ENCODE measurements at places on chromosomes 11 and 22.

- DNase-seq = no peak
These were observed 136.3 kb downstream of the PKNOX2 start for GRCh38 chr11:125300791-125301218.

DNA sequence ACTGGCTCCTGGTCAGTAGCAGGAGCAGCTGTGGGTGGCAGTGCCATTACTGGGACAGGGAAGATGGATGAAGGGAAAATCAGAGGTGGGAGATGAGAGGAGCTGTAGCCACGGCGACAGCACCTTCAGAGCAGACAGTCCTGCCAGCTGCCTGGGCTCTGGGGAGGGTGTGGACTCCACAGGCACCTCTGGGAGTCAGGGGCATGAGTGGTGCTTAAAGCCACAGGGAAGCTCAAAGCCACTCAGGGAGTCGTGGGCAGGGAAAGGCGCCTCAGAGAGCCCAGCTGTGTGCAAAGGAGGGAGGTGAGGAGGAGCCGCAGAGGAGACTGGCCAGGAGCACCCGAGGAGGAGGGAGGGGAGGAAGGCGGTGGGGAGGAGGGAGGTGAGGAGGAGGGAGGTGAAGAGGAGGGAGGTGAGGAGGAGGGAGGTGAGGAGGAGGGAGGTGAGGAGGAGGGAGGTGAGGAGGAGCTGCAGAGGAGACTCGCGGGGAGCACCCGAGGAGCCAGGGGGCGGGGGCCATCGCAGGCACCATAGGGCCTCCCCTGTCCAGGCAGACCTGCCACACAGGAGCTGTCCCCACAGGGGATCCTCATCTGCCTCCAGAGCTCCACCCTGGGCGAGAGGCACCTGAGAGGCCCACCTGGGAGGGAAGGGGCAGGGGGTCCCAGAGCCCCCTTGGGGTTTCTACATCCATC lies 977.6 kb downstream of the BRD1 start:
- DNase-seq = no peak

DNA sequence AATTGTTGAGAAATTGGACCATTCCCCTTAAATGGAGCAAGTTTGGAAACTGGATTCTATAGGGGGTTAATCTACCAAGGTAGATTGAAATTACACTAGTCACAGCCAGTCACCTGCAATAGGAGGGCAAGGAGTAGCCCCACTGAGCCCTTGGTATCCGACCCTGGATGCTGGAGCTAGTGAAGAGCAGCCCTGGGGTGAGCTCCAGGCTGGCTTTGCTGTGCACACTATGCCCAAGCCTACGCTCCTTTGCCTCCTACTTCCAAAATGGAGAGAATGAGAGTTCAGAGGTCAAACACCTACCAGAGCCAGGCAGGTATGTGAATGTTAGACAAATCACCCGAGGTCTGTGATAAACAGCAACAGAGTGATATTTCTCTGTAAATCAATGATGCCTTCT lies 23.7 kb downstream of the SNU13 start:
- DNase-seq = no peak

DNA sequence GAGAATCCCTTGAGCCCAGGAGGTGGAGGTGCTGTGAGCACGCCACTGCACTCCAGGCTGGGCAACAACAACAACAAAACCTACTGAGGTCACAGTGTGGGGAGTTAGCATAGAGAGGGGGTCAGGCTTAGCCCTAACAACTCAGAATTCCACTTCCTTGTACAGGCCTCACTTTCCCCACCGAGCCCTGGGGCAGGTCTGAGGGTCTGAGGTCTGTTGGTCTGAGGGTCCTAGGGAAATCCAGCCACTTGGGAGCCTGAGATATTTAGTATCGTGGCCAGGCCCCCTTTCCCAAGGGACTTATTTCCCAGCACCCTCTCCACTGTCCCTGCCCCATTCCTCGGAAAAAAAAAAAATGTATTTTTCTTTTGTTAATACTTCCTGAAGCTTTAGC lies 34.8 kb upstream of the HORMAD2 start:
- DNase-seq = no peak

GRCh38 chr11:112302226-112302868 lies 41.7 kb upstream of the PLET1 start:
- no peak for DNase-seq

DNA sequence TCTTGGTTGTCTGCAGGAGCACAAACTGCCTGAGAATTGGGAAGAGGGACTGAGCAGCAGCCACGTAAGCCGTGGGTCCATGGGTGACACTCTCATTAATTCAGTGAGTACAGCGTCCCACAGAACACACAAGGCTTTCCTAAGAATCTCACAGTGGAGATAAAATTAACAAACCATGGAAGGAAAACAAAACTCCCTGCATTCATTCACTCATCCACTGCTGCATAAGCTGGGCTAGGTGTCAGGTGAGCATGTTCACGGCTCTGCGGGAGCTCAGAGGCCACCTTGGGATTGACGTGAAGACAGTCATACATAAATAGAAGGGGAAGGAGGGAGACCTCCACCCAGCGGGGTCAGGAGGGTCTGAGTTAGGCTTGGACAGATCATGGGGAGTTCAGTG lies 1442.7 kb downstream of the TBC1D22A start:
- no peak for DNase-seq

GRCh38 chr11:57500515-57500914 lies 15.0 kb downstream of the SLC43A1 start:
- DNase-seq = no peak

DNA sequence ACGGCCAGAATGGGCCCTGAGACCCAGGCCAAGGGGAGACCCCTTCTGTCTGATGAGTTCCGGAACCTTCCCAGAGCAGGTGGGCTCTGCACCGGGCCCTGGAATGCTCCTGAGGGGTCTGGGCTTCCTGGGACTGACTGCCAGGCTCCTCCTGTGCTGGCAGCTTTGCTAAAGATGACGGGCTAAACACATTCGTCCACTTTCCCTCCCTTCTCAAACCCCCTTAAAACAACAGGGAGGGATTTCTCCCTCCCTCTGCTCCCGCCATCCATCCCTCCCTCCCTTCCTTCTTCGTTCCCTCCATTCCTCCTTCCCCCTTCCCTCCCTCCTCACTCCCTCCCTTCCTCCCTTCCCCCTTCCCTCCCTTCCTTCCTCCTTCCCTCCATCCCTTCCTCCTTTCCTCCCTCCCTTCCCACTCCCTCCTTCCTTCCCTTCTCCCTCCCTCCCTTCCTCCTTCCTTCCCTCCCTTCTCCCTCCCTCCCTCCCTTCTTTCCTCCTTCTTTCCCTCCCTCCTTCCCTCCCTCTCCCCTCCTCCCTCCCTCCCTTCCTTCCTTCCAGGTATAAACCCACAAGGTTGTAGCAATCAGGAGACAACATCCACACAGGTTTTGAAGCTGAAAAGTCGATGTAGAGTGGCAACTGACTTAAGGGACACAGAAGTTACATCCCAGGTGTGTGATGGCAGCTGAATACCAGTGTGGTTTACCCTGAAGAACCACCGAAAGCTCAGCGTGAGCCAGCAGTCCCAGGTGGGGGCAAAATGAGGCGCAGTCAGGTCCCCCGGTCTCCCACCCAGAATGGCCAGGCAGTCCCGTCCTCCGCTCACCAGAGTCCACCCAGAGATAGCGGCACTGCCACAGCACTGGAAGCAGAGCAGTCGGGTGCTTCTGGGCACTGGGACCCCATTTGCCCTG lies 18.8 kb upstream of the MGAT3 start:
- no peak for DNase-seq

GRCh38 chr11:35233518-35233917 lies 94.5 kb downstream of the CD44 start:
- no peak for DNase-seq

DNA sequence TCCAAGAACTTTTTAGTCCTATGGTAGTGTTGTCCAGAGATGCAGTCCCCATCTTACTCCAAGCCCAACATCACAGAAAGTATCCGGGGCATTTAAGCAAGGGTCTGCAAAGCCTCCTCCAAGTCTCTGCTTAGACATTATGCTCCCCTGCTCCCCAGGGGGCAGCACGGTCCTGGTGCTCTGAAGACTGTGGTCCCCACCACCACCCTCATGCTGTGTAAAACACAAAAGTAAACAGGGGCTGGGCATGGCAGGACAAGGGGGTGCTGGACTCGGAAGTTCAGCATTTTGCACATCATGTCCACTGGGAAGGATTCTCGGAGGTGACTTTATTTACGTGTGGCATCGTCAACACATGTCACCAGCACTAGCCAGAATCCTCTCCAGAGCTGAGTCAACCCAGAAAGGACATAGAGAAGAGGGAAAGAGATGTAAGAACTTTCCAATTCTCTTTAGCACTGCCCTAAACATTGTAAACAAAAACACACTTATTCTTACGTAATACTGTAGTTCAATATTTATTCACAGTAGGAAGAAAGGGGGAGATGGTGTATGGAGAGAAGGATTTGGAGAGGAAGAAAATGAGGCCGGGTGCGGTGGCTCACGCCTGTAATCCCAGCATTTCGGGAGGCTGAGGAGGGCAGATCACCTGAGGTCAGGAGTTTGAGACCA lies 37.7 kb downstream of the TCIRG1 start:
- no peak for DNase-seq

- no peak for DNase-seq
These were observed 94.8 kb upstream of the RTL6 start for GRCh38 chr22:44592824-44593148.
